ENCODE measurements at places on chromosomes 5 and 9.

GRCh38 chr9:127358023-127358535 is 38.9 kb upstream of the SLC2A8 start:
- no peak for DNase-seq

GRCh38 chr5:93746406-93747056 is 5.1 kb upstream of the POU5F2 start:
- DNase-seq = no peak

- DNase-seq = no peak
Measured at GRCh38 chr5:149264439-149265067, 7.1 kb upstream of the AFAP1L1 start.

GRCh38 chr9:11319538-11319937 is 706.7 kb upstream of the PTPRD start:
- no peak for DNase-seq

DNA sequence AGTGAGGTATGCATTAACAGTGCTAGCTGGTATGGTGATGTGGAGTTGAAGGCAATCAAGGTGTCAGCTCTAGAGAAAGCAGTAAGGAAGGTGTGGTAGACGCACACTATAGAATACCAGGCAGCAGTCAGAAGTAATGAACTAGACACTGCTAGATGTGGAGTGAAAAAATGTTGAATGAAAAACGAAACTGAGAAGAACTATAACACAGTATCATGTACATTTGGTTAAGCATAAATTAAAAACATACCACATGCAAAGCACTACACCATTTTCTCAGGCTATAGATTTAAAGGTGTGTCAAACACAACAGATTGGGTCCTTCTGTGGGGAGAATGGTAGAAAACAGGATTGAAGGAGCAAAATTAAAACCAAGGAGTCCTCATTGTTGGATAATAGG is 15.4 kb downstream of the ZNF622 start:
- DNase-seq = no peak

GRCh38 chr5:749101-749670 is 35.3 kb downstream of the ZDHHC11B start:
- DNase-seq = no peak

GRCh38 chr9:113583511-113584427 is 120.2 kb downstream of the RGS3 start:
- no peak for DNase-seq

DNA sequence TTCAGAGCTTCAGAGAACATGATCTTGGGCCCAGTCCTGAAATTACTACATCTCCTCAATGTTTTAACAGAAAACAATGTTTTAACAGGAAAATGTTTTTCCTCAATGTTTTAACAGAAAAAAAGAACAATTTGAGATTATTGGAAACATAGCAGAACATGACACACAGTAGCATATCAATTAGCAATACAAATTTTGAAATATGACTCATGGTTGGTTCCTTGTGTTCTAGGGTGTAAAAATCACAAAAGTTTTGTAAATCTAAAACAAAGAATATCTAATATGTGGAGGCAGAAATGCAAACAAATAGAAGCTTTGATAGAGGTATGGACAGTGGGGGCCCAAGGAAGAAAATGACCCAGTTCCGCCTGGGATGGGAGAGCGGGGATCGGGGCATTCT is 22.8 kb upstream of the ARSB start:
- DNase-seq = no peak

DNA sequence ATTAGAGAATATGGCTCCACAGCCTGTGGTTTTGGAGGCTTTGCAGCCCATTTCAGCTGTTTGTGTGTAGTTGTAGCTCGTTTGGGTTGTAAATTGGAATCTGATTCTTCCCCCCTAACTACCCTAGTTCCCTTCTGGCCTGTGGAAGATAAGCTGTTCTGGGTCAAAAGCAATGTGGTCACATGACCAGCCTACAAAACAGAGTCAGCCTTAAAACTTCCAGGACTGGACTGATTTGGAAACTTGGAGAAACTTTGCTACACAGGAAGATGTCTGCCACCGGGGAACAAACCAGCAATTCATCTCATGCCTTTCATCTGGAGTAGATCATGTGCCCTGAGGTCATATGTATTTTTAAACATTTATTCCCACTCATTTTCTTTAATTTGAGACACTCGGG is 83.8 kb downstream of the DAPK1 start:
- DNase-seq = no peak

DNA sequence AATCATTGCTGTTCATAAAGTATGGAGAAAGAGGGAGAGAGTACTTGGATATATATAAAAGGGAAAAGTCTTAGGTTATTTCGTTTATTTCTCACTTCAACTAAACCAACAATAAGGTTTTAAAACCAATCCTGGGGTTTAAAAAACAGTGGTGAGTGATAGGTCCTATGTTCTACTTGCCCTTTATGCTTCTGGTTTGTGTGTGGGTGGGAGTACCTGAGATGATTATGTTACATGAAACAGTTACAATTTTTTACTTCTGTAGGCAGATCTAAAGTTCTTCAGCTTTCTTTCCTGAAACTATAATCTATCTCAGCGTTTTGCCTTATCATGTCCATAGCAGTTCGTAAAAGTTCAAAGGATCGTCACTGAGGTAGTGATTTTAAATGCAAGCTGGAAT is 49.2 kb downstream of the STX17 start:
- no peak for DNase-seq

- no peak for DNase-seq
Measured at GRCh38 chr5:39608024-39608423, 183.2 kb upstream of the DAB2 start.

- DNase-seq = no peak
Measured at GRCh38 chr9:89935801-89936200, 331.0 kb downstream of the GADD45G start.

DNA sequence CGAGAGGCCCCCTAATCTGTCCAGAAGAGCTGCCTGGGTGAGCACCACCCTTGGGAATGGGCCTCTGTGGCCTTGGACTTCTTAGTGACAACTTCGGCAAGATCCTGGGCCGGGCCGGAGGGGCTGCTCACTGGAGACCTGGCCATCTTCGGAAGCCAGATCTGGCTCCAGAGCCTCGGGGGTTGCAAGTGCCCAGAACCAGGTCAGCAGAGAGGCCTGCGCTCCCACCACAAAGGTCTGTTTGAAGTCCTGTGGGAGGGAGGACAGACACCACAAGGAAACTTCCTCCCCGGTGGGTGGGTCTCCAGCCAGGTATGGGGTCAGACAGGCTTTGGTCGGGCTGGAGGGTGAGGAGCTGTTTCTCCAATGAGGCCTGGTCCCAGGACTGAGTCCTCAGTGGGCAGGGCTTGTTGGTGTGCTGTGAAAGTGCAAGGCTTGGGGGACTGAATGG is 86.1 kb downstream of the DAB2IP start:
- DNase-seq = no peak

DNA sequence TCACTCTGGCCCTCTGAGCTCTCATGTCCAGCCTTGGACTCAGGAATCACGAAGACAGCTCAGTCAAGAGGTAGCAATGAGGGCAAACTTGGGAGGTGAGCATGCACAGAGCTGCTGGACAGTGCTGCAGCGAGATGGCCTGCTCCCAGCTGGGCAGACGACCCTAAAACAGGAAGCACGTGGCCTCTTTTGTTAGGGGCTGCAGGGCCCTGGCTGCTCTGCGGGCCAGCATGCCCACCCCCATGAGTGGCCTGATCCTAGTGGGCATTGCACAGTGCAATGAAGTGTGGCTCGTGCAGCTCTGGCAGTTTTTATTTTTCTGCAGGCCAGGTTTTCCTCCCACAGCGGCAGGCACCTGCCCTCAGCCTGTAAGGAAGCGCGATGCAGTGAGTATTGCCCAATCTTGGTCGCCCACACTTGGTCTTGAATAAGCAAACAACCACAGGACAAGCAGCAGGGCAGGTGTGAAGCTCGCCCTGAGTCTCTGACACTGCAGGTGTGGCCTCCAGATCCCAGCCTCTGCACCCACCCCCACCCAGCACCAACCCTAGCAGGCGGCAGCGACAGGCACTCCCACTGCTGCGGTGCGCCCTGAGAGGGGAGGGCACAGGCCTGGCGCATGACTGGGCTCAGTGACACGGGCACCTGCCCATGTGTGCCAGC is 60.8 kb downstream of the SEMA4D start:
- no peak for DNase-seq
